ENCODE measurements at places on chromosomes 1 and 21. TPM values are rescaled to one million over a fixed set of nuclear protein-coding genes. Genes with fewer than 3 reads are reported as not detected.

The BCAS2 gene
- 57.8 TPM for total RNA-seq

The NT5C1A gene
- not detected for total RNA-seq

- no peak for DNase-seq
Observed at GRCh38 chr1:54329312-54330003, 76.7 kb downstream of the SSBP3 start.

- DNase-seq, result no peak
Observed at GRCh38 chr1:197391303-197392226, 123.5 kb downstream of the CRB1 start.

Data from foreskin keratinocyte (primary cell).